Stomach (tissue), 19 donors: ENCODE measurements at places on chromosomes 7 and 10.

DNA sequence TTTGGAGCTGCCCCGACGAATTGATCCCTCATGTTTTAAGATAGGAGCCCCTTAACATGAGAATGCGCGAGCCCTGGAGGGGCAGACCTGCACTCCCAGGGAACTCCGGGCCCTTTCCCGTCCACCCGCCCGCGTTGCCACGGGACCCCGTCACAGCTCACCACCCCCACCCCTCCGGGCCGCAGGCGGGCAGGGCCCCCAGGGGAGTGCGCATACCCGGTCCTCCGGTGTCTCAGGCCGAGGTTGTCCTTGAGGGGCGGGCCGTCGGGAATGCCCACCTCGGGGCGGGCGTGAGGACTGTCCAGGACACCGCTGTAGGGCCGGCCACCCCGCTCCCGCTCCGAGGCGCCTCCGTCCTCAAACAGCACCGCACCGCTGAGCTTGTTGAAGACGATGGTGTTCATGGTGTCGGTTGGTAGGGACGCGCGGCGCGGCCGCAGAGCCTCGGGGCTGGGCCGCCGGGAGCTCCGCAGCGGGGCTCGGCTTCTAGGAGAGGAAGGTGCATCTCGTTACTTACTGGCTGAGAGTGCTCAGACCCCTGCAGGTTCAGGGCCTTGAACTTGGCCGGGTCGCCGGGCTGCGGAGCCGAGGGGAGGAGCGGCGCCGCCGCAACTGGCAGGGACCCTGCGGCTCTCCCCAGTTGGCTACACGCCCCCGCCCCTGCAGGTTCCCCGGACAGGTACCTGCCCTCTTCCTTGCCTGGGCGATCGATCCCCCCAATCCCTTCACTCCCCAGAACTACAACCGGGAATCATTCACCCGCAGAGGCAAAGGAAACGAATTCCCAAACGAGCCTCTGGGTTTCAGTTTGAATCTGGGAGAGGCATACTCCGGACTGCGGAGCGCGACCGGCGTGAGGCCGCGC, 2.4 kb downstream of the MKX start:
- DNase-seq, result peak; percentile 34

- DNase-seq, result no peak
Measured at GRCh38 chr7:43630482-43630881, 47.6 kb downstream of the STK17A start.

DNA sequence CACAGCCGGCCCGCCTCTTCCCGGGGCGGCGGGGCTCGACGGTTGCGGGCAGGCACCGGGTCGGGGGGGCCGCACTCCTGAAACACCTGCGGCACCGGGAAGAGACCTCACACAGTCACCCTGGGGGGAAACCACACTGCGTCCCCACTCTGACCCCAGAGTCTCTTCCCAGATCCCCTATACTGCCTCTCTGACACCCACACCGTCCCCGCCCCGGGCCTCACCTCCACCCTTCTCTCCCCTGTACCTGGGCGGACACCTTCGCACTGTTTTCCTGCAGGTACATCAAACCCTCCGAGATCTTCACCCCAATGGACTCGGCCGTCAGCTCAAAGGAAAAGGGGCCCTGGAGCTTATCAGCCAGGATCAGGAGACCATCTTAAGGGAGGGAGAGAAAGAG, 3.4 kb upstream of the GAL3ST4 start:
- DNase-seq, result no peak

GRCh38 chr10:4828005-4828404, 2.0 kb downstream of the AKR1E2 start:
- DNase-seq, result no peak
